NCI-H1048 (cell line): ENCODE measurements at places on chromosomes 13 and 19.

GRCh38 chr13:52070929-52071523, 46.5 kb downstream of the UTP14C start:
- no peak for DNase-seq

GRCh38 chr19:40502081-40502480, 35.3 kb downstream of the SPTBN4 start:
- no peak for DNase-seq

DNA sequence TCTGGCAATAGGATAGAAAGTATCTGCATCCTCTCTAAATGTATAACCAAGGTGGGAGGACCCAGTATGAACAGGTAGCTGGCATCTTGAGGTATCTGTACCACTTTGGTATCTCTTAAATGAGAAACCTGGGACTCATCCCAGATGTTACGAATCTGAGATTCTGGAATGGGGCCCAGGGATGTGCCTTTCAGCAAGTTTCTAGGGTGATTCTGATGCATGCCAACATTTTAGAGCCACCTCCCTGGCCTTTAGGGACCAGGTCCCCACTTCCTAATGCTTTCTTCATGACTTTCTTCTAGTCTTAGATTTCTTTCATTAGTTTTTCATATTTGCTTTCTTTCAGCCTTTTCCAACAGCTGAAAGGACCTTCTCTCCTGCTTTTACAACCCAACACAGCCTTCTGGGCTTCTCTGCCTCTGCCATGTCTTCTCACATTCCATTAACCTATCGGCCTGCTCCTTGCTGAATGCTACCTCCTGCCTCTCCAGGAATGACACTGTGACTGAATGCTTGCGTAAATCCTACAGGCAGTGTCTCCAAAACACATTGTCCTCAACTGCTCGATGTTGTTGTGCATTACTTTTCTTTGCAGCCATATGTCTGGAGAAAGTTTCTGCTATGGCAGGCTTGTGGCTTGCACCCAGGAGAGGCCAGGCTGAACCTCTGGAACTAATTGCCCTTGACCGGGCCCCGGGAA, 284.0 kb downstream of the DNAJC15 start:
- no peak for DNase-seq

DNA sequence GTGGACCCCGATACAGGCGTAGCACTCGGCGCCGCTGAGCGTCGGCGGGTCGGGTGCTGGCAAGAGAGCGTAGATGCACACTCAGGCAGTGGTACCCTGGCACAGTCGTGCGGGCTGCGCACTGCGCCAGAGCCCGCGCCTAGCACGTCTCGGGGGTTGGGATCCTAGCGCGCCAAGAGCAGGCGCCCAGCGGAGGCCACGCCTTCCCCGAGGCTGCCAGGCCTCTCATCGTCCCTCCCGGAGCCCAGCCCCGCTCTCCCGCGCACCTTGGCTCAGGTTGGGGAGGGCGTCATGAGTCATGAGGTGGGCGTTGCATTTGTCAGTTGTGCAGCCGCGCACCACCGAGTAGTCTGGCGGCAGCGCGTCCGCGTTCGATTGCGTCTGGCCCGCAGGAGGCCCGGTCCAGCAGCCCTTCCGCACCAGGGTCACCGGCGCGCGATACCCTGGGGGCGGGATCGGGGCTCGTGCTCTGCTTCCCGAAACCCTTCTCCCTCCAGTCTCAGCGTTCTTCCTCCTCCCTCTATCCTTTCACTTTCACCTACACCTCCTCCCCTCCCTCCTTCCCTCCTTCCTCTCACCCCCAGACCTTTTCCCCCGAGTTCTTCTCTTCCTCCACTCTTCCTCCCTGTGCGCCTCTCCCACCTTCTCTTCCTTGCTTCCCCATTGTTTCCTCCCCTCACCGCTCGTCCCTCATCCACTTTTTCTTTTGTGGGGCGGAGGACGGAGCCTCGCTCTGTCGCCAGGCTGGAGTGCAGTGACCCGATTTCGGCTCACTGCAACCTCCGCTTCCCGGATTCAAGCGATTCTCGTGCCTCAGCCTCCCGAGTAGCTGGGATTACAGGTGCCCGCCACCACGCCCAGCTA, 3.5 kb downstream of the LYPD5 start:
- DNase-seq: peak; percentile 79

GRCh38 chr13:112874751-112875300, 94.2 kb upstream of the MCF2L start:
- DNase-seq: no peak

DNA sequence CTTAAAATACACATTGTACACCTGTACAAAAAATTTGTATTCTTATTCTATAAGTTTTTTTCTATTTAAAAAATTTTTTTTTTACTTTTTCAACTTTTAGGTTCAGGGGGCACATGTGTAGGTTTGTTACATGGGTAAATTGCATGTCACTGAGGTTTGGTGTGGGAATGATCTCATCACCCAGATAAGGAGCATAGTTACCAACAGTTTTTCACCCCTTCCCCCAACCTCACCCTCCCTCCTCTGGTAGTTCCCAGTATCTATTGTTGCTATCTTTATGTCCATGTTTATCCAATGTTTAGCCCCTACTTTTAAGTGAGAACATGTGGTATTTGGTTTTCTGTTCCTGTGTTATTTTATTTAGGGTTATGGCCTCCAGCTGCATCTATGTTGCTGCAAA, 89.9 kb downstream of the CDK8 start:
- no peak for DNase-seq

GRCh38 chr13:57595775-57596174, 35.8 kb upstream of the PCDH17 start:
- no peak for DNase-seq
